Activated CD4-positive, alpha-beta T cell treated with anti-CD3 and anti-CD28 coated beads for 36 hours (primary cell): ENCODE measurements at places on chromosomes 5 and 9.

GRCh38 chr9:112212926-112213325 is 37.8 kb upstream of the SUSD1 start:
- DNase-seq, result no peak

GRCh38 chr9:104092875-104093600 is 1.1 kb upstream of the SMC2 start:
- DNase-seq, result no peak

- DNase-seq, result no peak
These were observed 61.1 kb downstream of the GNA14 start for GRCh38 chr9:77587042-77587441.

GRCh38 chr5:150349681-150350275 is 7.7 kb upstream of the TCOF1 start:
- DNase-seq, result no peak

DNA sequence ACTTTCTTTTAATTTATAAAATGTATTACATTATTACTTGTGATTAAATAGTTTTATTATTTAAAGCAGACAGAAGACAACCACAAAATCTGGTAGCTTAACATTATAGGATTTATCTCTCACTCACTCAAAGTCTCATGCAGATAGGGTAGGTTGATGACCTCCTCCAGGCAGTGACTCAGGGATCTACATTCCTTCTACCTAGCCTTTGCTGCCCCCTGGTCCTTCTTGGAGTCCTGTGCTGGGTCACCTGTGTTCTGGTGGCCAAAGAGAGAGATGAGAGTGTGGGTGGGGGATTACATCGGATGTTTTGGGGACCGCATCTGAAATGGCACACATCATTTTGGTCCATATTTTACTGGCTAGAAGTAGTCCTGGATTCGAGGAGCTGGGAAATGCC is 95.7 kb upstream of the CTSL start:
- no peak for DNase-seq

- peak; percentile 81 for DNase-seq
These were observed 1.4 kb downstream of the OTULIN start for GRCh38 chr5:14665949-14666348.

DNA sequence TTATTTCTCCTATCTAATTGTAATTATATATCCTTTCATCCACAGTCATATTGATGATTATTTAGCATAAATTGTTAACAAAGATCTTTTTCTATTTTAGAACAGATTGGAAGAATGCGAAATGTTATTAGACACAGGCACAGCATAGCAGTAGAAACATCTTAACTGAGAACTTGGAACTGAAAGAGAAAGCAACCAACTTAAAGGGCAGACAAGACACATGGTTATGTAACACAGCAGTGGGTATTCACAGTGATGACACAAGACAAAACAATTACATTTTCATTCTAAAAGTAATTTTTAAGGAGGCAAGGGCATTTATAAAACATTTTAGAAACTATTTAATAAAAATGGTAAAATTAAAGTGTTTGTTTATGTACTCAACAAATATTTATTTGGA is 57.7 kb upstream of the MEF2C start:
- DNase-seq, result no peak

DNA sequence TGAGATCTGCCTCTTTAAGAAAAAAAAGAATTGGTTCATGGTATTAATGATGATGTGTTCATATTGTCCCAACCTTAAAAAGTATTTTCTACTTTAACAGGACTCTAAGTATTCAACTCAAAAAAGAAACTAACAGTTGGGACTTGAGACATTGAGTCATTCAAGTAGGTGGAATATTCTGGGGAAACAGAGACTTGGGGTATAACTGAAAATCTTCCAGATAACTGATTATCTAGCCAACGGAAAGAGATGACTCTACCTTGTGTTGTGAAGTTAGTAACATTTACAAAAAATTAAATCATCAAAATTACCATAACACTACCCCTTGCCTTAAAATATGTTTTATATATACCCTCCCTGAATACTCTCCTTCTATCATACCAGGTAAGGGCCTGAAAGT is 19.1 kb downstream of the OXCT1 start:
- DNase-seq, result no peak

- DNase-seq, result no peak
These were observed 139.0 kb downstream of the ARHGEF28 start for GRCh38 chr5:73764996-73765395.

- DNase-seq, result no peak
These were observed 378.8 kb upstream of the SEMA6A start for GRCh38 chr5:116953251-116953930.

DNA sequence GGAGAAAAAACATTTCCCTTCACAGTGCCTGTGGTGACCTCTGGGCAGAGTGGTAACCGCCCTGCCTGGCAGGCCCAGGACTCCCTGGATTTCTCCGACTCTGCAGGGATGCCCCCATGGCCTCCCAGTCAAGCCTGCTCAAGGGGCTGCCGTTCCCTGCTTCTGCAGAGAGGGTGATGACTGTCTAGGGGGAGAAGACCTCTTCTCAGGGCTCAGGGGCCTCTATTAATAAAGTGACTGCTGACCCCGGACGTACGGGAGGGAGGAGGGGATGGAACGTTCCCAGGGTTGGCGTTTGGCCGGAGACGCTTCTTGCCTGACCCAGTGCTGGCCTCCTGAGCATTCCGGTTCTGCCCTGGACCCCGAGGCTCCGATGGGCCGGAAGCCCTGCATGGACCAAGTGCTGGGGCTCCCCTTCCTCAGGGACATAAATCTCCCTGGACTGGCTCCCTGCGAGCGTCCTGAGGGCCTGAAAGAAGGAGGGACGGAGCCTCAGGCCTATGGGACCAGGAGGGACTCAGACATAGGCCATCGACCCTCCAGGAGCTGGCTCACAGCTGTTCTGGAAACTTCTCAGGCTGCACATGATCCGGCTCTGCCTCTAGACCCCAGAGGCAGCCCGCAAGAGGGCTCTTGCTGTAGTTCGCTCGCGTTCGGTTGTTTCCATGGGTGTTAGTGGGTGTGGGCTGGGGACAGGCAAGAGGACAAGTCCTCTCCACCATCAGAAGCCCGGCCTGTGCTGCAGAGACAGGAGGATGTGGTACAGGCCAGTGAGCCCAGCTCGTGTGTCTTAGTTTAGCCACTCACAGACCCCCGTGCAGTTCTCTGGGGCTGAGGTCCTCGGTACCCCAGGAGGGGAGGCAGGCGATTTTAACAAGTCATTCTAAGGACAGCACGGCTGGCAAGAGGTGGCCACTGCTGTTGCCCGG is 8.1 kb upstream of the RNU6ATAC start:
- DNase-seq, result no peak

GRCh38 chr9:105333811-105334210 is 89.4 kb downstream of the SLC44A1 start:
- no peak for DNase-seq
